Stimulated activated effector memory CD8-positive, alpha-beta T cell treated with anti-CD3 and anti-CD28 coated beads, Interleukin-12 subunit alpha, Interleukin-12 subunit beta, amount 100 ng/mL, for 72 hours (primary cell): ENCODE measurements at places on chromosomes 12 and 14.
A peak's percentile ranks its signal among the peaks of the same experiment; 100 is the strongest.

- no peak for DNase-seq
Measured at GRCh38 chr14:32702562-32702961, 236.1 kb upstream of the NPAS3 start.

DNA sequence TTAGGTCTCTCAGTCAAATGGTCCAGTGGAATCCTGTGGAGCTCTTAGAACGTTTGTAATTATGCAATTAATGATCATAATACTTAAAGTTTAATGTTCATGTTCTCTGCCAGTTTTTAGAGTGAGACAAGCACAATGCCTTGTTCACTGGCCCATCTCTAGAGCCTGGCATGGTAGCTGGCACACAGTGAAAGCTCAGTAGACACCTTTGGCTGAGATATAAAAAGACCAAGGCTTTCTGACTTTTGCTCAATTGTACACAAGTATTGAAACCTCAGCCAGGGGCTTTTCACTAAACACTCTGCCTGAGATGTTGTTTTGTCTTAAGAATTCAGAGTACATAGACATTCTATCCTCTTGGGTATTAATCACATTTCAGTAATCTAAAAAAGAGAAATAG lies 241.8 kb upstream of the ATP2B1 start:
- no peak for DNase-seq

- DNase-seq: no peak
Measured at GRCh38 chr14:64069634-64070359, 217.0 kb downstream of the SYNE2 start.

- no peak for DNase-seq
Measured at GRCh38 chr14:94171208-94171607, 2.9 kb upstream of the PPP4R4 start.

DNA sequence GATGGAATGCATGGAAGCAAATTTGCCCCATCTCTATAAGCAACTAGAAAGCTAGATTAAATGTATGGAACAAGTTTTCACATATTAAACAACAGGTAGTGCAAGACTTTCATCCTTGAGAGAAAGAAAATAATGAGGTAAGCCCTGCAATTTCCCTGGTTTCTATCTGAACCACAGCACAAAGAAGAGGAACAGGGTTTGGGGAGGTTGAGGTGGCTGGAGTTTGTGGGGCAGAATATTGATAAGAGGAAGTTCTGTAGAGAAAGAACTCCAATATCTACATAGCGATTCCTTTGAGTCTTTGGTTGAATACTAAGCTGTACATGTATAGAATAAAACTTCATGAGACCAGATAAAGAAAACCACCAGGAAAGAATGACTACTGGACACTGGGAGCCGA lies 96.3 kb upstream of the CCND2 start:
- DNase-seq: no peak

DNA sequence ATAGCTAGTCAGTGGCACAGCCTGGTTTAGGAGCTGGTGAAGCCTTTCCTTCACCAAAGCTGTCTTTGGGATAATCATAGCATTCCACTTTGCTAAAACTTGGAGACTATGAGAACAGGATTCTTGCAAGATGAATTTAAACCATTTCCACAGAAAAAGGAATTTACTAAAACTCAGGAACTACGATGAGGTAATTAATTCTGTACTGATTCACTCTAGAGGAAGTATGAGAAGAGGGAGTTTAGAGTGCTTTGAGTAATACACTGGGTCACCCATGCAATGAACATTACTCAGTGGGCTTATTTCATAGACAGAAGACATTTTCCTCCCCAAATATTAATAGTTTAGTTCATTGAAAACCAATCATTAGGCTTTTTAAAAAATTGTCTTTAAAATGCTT lies 73.0 kb downstream of the RMST start:
- DNase-seq: no peak

DNA sequence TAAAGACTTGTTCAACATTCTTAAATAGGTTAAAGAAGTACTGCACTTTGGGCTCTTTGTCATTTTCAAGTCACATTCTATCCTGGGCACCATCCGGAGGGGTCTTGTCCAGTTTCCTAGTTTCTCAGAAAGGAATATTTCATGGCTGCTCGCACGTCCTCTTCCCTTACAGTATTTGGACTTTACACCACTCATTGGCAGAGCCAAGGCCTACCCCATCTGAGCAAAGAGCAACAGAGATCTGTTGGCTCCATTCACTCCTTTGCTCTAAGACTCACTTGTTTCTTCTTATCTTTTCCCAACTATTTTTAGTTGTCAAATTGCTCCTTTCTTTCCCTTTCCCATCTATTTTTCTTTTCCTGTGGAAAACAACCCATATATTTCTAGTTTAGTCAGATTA lies 118.2 kb downstream of the CRADD start:
- no peak for DNase-seq

GRCh38 chr12:55718015-55718414 lies 2.2 kb downstream of the BLOC1S1 start:
- DNase-seq: no peak

DNA sequence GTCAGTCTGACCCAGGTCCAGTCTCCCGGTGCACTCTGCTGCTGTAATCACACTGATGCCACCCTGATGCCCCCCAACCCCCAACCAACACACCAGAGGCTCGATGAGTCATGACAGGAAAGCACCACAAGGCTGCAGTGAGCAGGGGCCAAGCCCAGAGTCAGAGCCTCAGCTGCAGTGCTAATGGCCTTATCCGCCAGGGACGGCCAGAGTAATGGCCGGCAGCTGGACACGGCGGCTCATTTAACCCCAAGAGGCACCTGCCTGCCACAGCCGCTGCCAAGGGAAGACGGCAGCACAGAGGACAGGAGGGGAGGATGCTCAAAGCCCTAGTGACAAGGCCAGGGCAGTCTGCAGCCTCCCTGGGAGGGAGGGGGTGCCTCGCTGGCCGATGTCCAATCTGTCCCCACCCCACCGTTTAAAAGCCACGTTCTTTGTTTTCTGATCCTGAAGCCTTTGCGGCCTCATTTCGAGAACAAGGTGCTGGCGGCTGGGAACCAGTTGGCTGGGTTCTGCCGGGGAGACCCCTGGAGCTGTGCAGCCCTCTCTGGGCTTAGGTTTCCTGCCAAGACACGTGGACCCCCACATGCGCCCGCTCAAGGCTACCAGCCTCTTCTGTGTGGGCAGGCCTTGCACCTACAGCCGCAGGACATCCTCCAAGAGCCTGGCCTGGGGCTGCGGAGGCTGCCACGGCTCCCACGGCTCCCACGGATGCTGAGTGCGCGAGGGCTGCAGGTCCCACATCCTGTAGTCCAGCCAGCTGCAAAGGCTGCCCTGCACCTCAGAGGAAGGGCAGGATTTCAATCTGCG lies 13.1 kb downstream of the CCDC85C start:
- no peak for DNase-seq

GRCh38 chr12:106745181-106745745 lies 29.2 kb upstream of the RIC8B start:
- no peak for DNase-seq

GRCh38 chr12:129296671-129297070 lies 443.4 kb downstream of the GLT1D1 start:
- no peak for DNase-seq

DNA sequence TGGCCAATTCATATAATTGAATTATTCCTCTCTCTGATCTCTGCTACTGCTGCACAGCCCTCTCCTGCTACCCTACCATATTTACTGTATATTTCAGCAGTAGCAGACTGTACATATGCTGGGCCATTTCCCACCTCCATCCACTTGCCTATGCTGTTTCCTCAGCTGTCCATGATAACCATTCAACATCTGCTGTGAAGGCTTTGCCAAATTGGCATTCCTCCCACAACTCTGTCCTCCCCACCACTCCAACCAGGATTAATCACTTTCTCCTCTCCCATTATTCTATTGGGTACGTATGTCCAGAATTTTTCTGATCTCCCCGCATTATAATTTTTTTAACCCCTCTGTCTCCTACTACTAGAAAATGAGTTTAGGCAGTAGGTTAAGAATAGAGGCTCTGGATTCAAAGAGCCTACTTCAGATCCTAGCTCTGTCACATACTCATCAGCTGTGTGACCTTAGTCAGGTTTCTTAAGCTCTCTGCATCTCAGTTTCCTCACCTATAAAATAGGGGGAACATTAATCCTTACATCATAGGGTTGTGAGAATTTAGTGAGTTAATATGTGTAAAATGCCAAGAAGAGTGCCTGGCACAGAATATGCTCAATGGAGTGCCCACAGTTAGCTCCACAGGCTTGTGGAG lies 123.3 kb downstream of the KICS2 start:
- DNase-seq: no peak

- DNase-seq: no peak
Measured at GRCh38 chr14:23300687-23301223, 1.9 kb downstream of the PPP1R3E start.

- no peak for DNase-seq
Measured at GRCh38 chr14:97411938-97412612, 614.9 kb downstream of the VRK1 start.

GRCh38 chr14:30020687-30021086 lies 93.0 kb upstream of the PRKD1 start:
- no peak for DNase-seq

- no peak for DNase-seq
Measured at GRCh38 chr12:113245695-113246477, 24.6 kb downstream of the TPCN1 start.

- DNase-seq: peak; percentile 91
Measured at GRCh38 chr14:45134051-45134958, at the start of gene FKBP3. TSS of gene FKBP3 (minus strand) at chr14:45134481. CDS start at chr14:45134456, 25 bp downstream.

DNA sequence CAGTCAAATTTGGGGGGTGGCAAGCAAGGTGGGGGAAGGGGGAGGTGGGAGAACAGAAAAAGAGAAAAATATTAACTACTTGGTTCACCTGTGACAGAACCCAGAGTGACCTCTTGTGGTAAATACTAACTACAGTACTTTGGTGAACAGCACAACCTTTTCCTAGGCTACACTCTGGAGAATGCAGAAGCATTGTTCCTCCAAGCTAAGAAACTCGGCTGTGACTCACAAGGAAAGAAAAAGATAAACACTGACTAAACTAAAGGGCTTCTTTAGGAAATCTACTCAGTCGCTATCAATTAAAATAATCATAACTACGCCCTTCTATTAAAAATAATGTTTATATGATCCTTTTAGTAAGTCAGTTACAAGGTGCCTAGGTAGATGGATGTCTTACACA lies 5.4 kb downstream of the KCNH5 start:
- DNase-seq: no peak
